8988T (cell line): ENCODE measurements at places on chromosomes 7 and 10.

- DNase-seq: no peak
Measured at GRCh38 chr10:97040706-97041105, 145.1 kb downstream of the SLIT1 start.

GRCh38 chr10:4086131-4086898 is 301.3 kb upstream of the KLF6 start:
- no peak for DNase-seq

DNA sequence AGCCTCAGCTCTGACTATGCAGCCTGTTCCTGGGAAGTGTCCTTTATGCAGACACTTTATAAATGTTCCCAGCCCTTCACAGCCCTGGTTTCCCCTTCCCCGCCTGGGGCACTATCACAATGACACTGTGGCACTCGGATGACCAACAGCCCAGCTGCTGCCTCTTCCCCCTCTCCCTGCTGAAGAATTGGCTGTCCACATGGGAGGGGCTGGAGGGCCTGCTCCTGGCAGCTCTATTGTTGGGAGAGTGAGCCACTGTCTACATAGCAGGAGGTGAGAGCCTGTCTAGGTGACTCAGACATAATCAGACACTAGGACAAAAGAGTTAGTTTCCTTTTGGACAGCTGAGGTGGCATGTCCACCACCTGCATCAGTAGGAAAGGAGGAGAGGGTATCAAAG is 437.5 kb downstream of the PLXNA4 start:
- DNase-seq: no peak

DNA sequence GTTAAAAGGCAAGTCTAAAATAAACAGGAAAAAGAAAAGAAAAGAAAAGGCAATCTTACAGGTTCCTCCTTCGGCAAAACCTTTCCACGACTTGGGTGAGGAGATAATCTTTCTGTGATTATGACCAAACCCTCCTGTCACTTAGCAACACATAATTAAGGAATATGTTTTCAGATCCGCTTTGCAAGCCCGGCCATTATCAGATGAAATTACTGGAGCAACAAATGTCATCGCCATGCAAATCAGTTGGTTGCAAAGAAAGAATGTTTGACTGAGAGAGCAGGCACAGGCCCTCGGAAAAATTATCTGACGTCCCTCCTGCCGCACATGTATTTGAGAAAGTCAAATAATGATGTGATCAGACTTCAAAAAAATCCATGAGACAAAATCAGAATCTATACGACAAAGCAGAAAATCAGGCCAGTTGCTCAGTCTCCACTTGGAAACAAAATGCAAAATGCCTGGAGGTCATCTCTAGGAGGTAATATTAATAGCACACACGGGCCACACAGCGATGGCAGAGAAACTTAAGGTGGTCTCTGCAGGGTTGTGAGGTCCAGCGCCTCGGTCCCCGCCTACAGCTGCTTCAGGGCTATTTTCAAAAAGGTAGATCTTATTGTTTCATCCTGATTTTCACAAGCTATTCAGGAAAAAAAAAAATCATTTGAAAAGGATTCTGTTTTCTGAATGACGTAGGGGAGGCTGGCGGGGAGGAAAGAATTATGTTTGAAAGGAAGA is 82.7 kb downstream of the ZRANB1 start:
- DNase-seq: no peak

DNA sequence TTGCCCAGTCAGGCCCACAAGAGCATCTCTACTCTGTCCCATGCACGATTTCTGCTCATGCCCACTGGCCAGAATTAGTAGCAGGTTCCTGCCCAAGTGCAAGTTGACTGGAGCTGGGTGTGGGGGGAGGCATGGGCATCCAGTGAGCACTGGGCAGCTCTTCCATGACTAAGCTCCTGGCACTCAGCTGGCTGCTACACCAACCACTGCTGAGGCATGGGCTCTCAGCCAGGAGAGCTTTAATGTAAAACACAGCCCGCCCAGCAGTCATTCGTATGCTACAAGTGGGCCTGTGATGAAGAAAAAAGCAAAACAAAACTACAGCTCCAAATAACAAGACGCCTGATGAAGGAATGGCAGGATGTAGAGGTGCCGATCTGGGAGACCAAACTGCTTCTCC is 335.4 kb upstream of the PFKP start:
- no peak for DNase-seq

DNA sequence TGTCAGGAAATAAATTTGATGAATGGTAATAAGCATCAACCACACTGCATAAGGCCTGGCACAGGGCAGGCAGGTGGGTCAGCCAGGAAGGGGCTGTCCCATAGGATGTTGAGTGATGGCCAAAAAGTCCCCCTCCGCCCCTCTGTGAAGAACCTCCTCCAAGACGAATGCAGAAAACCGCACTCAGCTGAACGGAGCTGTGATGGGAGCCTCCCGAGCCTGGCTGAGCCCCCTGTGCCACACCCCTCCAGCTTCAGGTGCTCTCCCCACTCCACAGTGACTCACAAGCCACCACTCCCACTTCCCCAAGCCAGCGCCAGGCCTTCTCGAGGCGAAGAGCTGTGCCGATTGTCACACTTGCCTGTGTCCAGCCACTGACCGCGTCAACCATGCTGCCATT is 184.2 kb downstream of the MAD1L1 start:
- no peak for DNase-seq

DNA sequence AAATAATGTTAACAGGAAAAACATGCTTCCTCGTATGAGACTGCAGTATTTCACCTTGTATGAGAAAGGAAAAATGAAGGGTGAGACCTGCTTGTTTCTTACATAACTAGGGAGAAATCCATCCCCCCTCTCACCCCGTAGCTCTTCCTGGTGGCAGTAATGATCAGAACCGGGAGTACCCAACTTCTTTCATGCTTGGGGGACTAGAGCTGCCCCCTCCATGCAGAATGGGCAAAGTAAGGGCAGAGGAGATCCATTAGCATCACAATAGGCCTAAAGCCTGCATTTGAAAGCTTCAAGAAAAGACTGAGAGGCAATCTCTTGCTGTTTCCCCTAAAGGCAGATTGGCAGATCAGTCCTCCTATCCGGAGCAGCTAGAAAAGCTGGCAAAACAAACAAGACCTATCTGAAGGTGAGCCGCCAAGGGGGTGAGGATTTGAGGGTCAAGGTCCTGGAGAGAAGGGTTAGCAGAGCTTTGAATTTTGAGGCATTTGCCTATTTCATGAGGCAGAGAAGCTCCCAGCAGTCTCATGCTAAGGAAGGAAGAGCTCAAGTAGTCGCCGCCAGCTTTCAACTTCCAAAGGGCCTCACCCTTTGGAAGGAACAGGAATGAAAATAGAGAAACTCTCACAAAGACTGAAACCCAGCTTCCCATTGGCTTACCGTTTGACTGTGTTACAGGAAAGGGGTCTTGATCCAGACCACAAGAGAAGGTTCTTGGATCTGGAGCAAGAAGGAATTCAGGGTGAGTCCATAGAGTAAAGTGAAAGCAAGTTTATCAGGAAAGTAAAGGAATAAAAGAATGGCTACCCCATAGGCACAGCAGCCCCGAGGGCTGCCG is 36.2 kb downstream of the BAG3 start:
- no peak for DNase-seq

- no peak for DNase-seq
Measured at GRCh38 chr10:110872145-110872983, 636 bp downstream of the PDCD4 start.
